ENCODE measurements at places on chromosomes 2 and 18.

- DNase-seq, result peak; percentile 52
Measured at GRCh38 chr2:105746177-105747080, 1.7 kb downstream of the NCK2 start.

DNA sequence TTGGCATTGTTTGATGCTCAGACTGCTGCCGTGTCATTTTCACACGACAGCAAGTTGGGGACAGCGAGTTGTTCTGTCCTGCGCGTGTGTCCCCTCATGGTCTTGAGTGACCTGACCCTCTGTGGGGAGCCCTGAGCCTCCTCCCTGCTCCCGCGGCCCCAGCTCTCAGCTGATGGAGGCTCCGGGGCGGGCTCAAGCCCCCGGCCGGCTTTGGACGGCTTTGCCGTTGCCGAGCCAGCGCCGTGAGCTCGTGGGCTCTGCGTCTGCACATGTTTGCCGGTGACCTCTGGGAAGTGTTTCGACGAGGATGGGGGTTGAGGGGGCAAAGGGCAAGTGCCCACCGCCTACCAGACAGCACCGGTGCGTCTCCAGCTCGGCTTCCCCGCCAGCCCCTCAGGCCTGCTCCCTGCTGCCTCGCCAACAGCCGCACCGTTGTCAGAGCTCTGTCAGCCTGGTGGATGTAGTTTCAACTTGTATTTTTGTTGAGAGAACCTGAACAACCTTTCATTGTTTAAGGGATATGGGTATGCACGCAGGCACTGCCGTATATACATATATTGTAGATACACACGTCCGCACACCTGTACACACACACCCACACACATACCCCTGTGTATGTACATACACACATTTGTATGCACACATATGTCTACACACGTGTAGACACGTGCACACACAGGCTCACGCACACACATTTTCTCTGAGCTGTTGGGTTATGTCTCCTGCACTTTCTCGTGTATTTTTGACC, 13.7 kb downstream of the PDCD1 start:
- DNase-seq, result peak; percentile 28

DNA sequence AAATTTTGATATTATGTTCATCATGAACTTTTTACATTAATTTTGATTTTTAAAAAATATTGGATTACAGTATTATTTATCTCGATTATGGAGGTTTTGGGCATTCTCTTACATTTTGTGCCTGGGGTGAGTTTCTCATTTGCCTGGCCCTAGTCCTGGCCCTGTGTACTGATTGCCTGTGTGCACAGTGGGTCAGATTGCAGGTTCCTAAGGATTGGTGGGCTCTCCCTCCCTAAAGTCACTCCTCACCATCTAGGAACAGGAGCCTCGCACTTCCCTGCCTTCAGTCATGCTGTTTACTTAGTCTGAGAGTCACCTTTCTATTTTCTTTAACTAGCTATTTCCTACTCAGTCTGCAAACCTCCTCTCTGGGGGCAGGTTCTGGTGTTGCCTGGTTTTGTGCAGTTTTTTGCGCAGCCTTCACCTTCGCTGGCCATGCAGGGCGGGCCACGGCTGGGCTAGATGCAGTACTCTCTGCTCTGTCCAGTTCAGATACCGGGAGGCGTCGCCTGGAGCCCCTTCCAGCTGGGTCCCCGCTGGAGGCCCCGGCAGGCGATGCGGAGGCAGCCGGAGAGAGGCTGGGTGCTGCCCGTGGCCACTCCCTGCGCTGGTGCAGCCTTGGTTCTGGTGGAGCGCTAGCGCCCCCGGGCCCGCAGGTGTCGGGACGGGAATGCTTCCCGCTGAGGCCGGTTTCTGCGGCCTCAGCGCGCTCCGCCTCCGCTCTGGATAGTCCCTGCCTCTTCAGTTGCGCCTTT, 23.3 kb upstream of the MC5R start:
- peak; percentile 80 for DNase-seq

DNA sequence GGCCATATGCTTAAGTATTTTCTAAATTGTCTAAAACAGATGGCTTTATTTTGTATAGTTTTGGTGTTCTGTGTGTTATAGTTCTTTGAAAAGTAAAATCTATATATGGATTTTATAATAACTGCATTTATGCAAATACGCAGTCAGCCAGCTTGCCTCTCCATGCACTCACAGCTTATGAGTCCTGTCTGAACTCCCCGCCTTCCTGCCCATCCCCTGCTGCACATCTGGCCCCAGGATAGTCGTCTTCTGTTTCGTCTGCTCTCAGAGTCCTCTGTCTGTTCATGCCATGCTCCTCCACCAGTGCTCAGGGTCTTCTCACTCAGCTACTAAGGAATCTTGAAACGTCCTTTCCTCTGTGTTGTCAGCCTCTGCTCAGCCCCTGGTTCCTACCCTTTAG, 28.2 kb upstream of the ANKRD62 start:
- DNase-seq, result no peak

Data from femur (tissue), 1 donor.